ENCODE measurements at places on chromosomes 3 and 15.

GRCh38 chr15:57626713-57627440 is 35.2 kb downstream of the MYZAP start:
- DNase-seq = no peak

DNA sequence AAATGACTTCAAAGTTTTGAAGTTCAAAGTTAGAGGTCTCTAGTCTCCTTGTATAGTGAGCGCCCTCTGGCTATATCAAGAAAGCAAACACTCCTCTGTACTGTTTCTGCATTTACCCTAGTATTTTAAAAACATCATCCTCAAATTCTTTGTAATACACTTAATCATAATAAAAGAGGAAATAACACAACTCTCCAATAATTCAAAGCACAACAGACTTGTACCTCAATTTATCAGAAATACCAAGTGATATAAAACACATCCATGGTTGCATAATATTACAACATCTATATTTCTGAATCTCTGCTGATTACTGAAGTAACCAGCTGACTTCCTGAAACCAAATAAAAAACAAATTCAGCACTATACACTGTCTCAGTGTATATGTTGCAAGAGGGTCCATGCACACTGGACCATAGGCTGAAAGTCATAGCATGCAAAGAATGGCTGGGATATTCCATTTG is 12.5 kb downstream of the PLOD2 start:
- DNase-seq = no peak

GRCh38 chr3:69878254-69878653 is 121.3 kb upstream of the SAMMSON start:
- no peak for DNase-seq

GRCh38 chr3:72836923-72837322 is 11.3 kb downstream of the SHQ1 start:
- no peak for DNase-seq

- no peak for DNase-seq
Observed at GRCh38 chr3:15800780-15801179, 3.0 kb upstream of the ANKRD28 start.

GRCh38 chr3:14368885-14369284 is 33.5 kb upstream of the SLC6A6 start:
- no peak for DNase-seq

- no peak for DNase-seq
Observed at GRCh38 chr3:190272747-190273146, 49.5 kb downstream of the CLDN1 start.

DNA sequence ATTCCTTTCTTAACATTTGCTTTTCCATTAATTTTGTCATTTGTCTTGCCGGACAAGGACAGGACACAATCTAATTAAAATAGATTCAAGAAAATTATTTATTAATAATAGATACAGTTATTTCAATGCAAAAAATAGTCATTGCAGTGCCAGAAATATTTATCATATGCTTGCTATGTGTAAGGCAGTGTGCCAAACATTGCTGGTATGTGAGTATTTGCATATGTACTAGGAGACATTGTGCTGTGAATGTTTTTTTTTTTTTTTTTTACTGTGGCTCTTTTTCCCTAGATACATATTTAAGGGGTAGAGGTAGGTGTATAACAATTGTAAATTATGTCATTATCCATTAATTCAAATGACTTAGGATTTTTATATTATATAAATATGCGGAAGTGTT is 23.3 kb downstream of the SPRED1 start:
- DNase-seq = no peak

DNA sequence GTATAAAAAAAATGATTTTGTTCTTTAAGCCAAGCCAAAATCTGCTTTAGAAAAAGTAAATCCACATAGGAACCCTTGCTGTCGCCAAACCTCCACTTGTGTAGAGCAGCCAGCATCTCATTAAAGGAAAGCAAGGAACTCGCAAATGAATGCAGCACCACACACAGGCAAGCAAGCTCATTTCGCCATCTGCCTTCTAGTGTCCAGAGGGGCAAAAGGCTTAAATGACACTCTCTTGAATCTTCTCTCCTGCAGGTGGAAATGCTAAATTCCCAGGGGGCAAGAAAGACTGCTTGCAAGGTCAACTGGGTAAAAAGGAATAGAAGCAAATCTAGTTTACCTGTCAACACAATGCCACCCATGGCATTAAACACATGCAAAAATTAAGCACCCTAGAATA is 2.4 kb downstream of the MB21D2 start:
- no peak for DNase-seq

DNA sequence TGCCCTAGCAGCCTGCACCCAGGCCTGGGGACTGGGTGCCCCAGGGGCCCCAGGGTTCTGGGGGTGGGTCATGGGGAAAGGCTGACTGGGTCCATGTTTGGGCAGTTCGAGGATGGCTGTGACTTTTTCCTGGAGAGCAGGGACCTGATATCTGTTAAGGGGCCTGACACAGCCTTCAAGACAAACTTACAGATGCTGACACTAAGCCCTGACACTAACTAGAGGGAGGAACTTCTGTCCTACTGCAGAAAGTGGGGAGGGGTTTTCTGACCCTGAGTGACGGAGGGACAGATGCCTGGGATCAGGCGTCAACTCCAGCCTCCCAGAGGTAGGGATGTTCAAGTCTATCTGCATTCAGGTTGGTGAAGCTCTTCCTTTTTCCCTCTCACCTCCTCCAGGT is 45.0 kb upstream of the SLC6A11 start:
- DNase-seq = no peak

DNA sequence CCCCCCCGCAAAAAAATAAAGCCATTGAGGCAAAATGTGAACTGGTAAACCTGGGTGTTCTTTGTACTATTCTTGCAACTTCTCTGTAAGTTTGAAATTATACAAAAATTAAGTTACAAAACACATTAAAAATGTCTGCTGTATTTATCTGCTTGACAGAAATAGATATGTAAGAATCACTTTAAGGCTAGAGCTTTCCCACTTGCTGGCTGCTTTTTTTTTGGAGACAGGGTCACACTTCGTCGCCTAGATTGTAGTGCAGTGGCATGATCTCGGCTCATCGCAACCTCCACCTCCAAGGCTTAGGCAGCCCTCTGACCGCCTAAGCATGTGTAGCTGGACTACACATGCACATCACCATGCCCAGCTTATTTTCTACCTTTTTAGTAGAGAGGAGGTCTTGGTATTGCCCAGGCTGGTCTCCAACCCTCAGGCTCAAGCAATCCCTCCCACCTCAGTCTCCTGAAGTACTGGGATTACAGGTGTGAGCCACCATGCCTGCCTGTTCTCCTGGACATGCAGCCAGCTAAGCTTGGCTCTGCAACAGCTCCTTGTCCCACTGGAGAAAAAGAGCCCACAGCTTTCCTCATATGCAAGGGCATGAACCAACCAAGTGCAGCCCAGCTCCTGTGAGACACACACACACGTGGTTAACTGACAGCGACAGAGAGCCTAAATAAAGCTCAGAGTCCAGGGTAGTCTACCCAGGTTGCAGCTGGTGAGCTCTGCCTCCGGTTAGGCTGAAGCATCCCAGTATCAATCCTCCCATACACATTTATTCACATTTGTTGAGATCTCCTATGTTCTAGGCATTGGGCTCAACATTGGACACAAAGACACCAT is 4.5 kb downstream of the RPS17 start:
- no peak for DNase-seq

GRCh38 chr3:72299321-72299802 is 514.4 kb upstream of the PROK2 start:
- DNase-seq = no peak

DNA sequence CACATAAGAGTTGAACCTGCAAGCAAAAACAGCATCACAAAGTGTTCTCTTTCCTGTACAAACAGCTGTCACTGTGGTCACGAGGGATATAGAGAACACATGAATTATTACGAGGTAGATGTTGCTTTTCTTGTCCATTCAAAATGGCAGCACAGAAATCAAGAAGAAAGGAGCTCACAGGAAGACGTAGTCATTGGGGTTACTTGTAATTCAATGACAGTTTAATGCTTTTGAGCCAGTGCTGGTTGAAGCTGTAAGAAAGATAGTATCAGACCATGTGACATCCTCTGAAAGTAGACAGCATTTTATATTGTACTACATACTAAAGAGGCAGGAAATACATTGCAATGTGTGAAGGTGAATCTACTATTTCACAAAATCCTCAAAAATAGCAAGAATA is 140.4 kb downstream of the ABI3BP start:
- DNase-seq = no peak

- DNase-seq = no peak
Observed at GRCh38 chr3:173538410-173538809, 140.9 kb downstream of the NLGN1 start.

DNA sequence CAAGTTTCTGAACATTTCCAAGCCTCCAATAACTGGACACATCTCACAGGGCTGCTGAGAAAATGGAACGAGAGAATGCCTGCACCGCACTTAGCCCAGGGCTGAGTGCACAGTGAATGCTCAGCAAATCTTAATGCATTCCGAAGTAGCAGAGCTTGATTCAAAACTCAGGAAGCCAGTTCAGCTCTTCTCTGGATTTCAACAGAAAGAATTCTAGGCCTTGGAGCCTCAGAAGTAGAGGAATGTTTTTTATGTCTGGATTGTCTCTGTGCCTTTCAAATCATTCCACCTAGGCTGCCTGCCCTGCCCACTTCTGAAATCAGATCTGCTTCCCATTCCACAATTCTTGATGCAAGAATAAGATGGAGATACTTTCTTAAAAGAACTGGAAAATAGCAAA is 9.6 kb upstream of the FOXP1 start:
- DNase-seq = no peak

DNA sequence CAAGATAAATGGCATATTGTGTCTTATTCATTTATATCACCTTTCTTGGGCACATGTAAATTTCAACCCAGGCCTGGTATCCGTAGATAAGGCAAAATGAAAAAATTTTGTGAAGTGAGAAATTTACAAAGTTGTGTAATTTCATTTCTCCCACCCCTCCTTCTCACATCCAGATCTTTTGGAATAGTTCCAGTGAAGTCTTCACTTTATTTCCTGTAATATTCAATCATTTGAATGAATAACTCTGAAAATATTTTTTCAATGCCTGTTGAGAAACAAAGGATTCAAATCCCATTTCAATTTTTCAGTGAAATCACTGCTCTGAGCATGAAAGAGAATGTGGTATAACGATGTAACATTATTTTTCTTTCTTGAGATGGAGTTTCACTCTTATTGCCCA is 53.4 kb downstream of the BTLA start:
- DNase-seq = no peak

- no peak for DNase-seq
Observed at GRCh38 chr3:7038394-7038793, 177.5 kb downstream of the GRM7 start.

DNA sequence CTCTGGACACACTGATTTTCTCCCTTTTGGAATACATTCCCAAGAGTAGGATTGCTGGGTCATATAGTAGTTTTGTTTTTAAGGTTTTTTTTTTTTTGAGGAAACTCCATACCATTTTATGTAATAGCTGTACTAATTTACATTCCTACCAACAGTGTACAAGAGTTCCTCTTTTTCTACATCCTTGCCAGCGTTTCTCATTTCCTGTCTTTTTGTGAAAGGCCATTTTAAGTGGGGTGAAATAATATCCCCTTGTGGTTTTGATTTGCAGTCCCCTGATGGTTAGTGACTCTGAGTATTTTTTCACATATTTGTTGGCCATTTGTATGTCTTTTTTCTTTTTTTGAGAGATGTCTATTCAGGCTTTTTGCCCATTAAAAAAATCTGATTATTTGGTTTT is 1205.5 kb downstream of the ROBO1 start:
- DNase-seq = no peak

GRCh38 chr15:54321426-54321825 is 343.2 kb downstream of the UNC13C start:
- no peak for DNase-seq

DNA sequence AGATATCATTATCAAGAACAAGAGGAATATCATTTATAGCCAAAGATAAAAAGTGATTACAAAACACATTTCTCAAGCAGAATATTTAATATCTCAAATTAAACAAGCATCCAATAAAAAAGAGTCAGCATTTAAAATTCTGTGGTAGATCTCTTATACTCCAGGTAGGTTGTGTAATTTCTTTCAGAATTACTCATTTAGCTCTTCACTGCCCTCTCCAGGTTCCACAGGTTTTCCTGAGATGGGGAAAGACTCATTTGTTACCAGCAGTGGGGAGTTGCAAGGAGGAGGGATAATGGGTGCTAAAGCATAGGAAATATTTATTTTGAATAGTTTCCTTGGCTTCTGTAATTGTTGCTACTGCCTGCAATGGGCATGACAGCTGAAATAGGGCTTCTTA is 83.1 kb upstream of the RASGRP1 start:
- no peak for DNase-seq

- DNase-seq = no peak
Observed at GRCh38 chr3:63795438-63795837, 23.7 kb upstream of the C3orf49 start.

GRCh38 chr3:119967353-119968006 is 126.8 kb downstream of the GSK3B start:
- DNase-seq = no peak

- no peak for DNase-seq
Observed at GRCh38 chr3:62587169-62587568, 213.8 kb upstream of the FEZF2 start.
